HepG2 (cell line): ENCODE measurements at places on chromosomes 3 and 15.

- no peak for DNase-seq
Measured at GRCh38 chr3:8365541-8365940, 136.1 kb upstream of the LMCD1 start.

DNA sequence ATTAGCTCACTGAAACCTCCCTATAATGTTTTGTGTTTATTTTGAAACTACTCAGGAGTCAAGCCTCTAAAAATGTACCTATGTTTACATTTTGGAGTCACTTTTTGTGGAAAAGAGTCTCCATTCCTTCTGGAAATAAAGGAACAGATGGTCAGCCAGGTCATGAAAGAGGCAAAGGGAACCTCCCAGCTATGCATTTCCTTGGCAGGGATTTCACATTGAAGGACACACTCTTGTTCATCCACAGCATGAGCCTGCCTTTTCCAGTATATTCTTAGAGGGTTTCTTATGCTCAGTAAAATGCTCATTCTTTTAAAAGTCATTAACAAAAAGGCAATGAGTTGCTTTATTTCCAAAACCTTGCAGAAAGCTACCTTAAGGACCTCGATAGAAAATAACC is 20.8 kb downstream of the STAC start:
- no peak for DNase-seq

GRCh38 chr15:61205346-61205921 is 23.7 kb downstream of the RORA start:
- DNase-seq, result no peak

DNA sequence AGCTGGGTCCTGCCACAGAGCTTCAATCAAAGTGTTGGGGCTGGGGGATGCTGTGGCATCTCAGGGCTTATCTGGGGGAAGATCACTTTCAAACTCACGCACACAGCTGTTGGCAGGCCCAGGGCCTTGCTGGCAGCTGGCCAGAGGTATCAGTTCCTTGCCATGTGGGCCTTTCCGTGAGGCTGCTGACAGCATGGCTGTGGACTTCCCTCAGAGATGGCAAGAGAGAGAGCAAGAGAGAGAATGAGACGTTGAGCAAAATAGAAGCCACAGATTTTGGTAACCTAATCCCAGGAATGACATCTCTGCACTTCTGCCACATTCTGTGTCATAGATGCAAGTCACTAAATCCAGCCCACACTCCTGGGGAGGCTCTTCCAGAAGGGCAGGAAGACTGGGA is 91.0 kb downstream of the TPRG1 start:
- no peak for DNase-seq

DNA sequence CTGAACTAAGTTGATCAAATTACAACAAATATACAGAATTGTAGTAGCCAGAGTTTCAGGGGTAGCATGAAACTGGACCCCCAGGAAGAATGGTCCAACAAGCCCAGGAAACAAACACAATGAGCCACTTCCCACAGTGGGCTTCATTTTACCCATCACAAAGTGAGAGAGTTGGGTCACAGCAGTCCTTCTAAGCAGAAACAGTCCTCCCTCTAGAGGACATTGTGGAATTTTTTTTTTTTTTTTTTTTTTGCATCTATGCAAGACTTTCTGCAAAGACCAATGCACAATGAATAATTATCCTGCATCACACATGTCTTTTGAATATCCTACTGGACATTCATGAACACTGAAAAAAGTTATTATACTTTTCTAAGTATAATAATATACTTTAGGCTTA is 73.8 kb upstream of the ATP13A5 start:
- DNase-seq, result no peak

DNA sequence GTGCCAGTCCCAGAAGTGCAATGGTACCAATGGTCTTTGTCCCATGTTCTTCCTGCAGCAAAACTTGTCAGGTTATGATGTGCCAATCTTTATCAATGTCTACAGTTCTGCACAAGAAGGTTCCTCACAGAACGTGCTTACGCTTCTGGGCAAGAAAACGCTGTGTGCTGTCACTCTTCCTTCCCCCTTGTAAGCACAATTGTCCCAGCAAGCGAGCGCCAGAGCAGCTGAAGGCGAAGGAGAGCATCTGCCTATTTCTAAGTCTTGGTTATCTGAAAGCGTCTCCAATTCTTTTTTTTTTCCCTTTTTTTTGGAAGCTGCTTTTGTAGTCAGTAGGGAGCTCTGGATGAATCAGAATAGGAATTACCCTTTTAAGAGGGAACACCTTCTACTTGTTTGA is 514.4 kb downstream of the FGF12 start:
- no peak for DNase-seq

DNA sequence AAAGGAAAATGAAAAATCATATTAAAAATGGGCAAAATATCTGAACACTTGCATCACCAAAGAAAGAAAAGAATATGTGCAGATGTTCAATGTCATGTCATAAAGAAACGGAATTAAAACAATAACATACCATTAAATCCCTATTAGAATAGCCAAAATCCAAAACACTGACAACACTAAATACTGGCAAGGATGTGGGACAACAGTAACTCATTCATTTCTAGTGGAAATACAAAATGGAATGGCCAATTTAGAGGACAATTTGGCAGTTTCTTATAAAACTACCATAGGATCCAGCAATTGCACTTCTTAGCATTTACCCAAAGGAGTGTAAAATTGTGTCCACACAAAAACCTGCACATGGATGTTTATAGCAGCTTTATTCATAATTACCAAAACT is 542.5 kb upstream of the UBE2E2 start:
- DNase-seq, result no peak

- no peak for DNase-seq
Measured at GRCh38 chr15:85142312-85142711, 160.7 kb downstream of the PDE8A start.

- DNase-seq, result no peak
Measured at GRCh38 chr3:50591196-50591741, 20.3 kb downstream of the CISH start.

- peak; percentile 20 for DNase-seq
Measured at GRCh38 chr15:39429898-39430357, 151.0 kb upstream of the THBS1 start.

- no peak for DNase-seq
Measured at GRCh38 chr15:29600262-29600661, 222.0 kb downstream of the TJP1 start.

DNA sequence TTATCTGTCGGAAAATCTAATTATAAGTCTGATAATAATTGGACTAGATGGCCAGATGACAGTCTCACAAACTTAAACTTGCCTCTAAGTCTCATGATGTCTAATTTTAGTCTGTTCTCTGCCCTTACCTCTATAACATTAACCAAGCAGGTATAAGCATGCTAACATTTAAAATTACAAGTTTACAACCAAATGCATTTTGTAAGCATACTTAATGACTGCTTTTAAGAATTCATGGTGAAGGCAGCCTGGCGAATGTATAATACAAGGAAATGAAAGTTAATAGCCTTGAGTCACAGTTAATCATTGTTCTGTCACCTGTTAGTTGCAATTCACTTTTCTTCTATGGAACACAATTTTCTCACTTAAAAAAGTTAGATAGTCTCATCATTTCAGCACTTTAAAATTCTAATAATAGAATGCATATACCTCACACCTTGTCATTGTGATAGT is 16.5 kb downstream of the BCHE start:
- DNase-seq, result no peak

DNA sequence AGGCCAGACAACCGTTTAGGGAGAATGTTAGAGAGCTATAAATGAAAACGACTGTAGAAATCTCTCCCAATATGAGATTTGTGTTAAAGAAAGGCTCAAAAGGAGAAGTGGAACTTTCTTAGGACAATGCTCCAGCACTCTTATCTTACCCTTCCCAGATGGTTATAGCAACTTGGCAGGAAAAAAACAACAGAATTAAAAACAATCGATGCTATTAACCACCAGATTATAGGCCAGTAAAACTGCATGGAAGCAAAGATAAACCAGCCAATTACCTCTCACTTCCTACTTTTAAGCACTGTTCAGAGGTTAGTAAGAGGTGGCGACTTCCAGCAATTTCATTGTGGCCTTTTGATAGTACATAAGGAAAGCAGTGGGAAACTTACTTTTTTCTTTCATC is 72.9 kb downstream of the TMCC1 start:
- no peak for DNase-seq

GRCh38 chr3:107797586-107797985 is 274.8 kb downstream of the BBX start:
- no peak for DNase-seq

GRCh38 chr15:80693682-80694610 is 1.2 kb upstream of the ABHD17C start:
- no peak for DNase-seq

GRCh38 chr3:14472471-14473351 is 67.4 kb downstream of the GRIP2 start:
- peak; percentile 20 for DNase-seq

DNA sequence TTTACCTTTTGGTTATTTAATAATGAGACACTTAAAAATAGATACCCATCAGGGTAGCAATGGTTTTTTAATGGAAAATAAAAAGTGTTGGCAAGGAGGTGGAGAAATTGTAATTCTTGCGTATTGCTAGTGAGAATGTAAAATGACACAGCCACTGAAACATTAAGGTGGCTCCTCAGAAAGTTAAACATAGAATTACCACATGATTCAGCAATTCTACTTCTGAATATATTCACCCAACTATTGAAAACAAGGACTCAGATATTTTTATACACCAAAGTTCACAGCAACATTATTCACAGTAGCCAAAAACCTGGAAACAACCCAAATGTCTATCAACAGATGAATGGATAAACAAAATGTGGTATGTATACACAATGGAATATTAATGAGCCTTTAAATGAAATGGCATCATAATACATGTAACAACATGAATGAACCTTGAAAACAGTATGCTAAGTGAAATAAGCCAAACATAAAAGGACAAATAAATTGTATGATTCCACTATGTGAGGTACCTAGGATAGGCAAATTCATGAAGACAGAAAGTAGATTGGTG is 163.5 kb downstream of the IMPG2 start:
- no peak for DNase-seq

GRCh38 chr15:101396484-101397261 is 92.8 kb downstream of the PCSK6 start:
- no peak for DNase-seq

GRCh38 chr3:123152687-123153086 is 49.1 kb upstream of the SEC22A start:
- no peak for DNase-seq

GRCh38 chr3:9201266-9201665 is 48.2 kb downstream of the SRGAP3 start:
- no peak for DNase-seq

DNA sequence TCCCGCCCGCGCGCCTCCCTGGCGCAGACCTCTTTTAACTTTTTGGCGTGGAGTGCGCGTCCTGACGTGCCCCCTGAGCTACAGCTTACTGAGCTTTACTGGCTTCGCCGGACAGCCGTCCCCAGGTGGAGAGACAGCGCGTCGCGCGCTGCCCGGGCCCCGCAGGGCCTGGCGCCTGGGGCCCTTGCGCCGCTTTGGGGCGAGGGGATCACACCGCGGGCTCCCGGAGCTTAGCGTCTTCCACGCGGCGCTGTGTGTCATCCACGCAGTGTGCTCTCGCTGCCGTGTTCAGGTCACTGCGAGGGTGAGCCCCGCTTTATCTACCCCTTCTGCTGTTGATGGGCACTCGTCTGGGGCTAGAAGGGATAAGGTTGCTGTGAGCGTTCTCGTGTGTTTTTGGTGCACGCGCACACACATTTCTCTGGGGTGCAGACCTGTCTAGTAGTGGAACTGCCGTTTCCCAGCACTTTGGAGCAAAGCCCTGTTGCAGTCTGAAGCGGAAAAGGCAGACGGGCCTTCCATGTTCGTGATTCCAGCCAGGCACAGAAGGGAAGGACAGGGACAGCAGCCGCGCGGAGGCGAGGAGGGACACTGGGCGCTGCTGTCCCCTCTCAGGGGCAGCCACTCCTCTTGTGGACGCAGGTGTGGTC is 33.1 kb upstream of the ALDH1L1 start:
- DNase-seq, result no peak

DNA sequence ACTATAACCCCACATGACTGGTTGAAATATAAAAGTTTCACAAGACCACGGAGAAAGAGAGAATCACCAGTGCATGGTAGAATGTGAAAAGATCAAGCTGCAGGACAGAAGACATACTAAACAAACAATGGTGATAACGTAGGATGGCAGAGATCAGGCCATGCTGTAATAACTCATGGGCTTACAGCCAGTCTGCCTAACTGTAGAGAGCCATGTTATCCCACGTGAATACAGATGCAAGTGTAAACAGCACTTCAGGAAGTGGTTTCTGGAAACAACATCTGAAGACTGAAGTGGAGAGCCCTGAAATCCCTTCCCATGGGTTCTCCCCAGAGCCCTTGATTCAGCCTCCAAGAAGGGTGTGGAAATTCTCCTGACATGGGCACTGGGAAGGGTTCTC is 103.2 kb upstream of the SLCO2A1 start:
- no peak for DNase-seq

GRCh38 chr3:107939691-107940442 is 151.0 kb downstream of the CD47 start:
- peak; percentile 20 for DNase-seq

GRCh38 chr3:128823631-128824030 is 55.8 kb upstream of the ACAD9 start:
- no peak for DNase-seq

DNA sequence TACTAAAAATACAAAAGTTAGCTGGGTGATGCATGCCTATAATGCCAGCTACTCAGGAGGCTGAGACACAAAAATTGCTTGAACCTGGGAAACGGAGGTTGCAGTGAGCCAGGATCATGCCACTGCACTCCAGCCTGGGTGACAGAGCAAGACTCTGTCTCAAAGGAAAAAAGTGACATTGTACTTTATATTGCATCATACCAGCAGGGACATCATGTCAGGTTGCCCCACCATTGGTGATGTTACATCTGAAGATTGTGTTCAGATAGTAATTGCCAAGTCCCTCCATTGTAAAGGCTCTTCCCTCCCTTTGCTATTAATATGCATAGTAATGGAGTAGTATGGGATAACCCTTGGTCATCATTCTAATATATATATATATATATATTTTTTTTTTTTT is 44.8 kb downstream of the FOXL2 start:
- no peak for DNase-seq

DNA sequence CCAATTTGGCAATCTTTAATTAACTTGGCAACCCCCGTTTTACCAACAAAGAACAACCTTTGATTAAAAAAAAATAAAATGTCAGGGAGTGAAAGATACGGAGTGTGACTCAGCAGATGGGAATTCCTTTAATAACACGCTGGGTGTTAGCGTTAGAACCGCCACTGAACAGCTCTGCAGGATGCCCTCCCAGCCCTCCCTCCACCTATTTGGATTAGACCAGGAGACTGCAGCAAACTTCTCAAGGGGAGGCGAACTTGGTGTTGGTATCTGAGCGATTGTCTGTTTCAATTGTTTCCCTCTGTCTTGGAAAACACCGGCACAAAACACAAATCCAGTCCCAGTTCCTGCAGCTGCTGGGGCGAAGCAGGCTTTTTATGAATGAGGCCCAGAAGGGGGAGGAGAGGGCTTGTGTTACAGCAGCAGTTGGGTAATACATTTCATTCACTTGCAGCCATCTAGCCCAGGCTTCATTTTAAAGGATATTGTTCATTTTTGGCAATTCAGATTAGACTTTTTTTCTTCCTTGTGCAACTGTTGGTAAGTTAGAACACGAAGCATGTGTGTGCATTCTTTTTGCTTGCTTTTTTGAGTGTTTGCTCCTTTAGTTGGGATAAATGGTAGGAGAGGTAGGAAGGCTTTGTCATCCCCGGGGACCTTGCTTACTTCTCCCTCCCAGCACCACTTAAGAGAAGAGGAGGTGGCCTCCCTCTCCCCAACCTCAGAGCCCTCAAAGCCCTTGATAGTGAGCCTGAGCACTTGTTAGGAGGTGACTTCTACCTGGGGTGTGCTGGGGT is 152.3 kb downstream of the IGF1R start:
- DNase-seq, result peak; percentile 54

GRCh38 chr15:77527164-77527778 is 105.4 kb downstream of the LINGO1 start:
- peak; percentile 70 for DNase-seq
